ENCODE measurements at places on chromosomes 11 and 22. TPM values are rescaled to one million over a fixed set of nuclear protein-coding genes. Genes with fewer than 3 reads are reported as not detected.

GRCh38 chr11:1546536-1547466 is 25.3 kb downstream of the DUSP8 start:
- DNase-seq, result no peak

DNA sequence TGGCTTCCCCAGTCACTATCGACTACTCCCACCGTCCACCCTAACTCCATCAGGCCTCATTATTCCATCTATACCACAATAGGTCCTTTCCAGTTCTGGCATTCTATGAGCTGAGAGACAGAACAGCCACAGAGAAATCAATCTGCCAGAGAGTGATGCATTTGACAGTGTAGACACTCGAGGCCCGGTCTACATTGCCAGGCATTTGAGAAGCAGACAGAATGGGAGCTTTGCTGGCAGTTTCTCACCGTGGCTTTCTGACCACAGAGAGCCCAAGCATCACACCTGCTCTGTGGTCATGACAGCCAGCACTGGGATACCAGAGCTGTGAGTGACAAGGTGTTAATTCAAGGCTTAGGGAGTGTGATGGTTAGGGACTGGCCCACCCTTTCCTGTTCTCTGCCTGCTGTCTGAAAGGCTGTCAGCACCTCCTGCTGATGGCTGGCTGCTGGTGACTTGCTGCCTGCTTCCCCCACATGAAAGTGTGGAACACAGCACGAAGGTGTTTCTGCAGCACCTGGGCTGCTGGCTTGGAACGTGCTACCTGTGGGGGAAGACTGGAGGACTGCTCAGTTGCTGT is 137.8 kb downstream of the KIRREL3 start:
- no peak for DNase-seq

DNA sequence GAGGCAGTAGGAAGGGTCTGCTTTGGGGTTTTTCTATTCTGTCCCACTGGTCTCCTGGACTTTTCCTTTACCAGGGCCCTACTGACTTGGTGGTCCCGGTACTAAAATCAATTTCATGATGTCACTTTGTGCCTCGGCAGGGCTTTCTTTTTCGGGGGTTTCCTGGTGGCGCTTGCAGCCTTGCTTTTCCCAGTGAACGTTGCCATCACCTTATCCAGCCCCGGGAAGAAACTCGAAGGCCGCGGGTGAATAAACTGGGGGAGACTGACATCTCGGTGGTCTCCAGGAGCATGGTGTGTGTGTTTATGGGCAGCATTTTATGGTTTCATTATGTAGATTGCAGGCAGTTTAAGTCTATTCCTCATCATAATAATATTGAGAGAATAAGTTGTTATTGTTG is 84.4 kb downstream of the KCNQ1 start:
- no peak for DNase-seq

DNA sequence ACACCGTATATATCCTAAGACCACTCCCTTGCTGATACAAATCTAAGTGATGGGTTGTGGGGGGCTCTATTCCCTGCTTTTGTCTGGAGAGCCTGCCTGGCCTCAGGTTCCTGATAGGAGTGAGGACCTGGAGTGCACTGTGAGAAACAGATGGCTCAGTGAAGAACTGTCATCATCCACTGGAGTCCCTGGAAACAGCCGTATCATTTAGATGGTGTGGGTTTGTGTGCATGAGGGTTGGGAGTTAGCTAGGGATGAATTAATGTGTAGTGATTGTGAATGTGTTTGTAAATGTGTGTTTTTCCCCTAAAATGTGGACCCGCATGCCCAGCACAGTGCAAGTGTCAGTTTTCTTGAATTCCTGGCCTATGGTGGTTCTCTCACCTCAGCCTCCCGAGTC is 111.6 kb downstream of the CRYBB2 start:
- no peak for DNase-seq

The CCDC73 gene
- total RNA-seq, result not detected

DNA sequence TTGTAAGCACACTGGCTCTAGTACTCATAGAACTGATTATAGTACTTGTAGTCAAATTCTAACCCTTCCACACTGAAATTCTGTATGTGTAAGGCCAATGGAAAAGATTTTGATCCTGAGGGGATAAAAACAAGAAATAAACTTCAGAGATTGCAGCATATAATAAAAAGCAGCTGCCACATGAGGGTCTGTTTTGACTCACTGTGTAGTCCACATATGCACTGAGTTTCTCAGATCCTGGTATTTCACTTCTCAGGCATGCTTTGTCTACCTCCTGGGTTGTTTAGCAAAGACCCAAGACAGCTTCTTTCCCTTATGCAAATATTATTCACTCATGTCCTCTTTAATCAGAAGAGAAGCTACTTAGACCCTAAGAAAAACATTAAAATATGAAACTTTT is 71.1 kb upstream of the SLC5A12 start:
- no peak for DNase-seq

GRCh38 chr11:73312851-73313327 is 4.8 kb downstream of the ARHGEF17 start:
- DNase-seq, result no peak

GRCh38 chr11:75263944-75264349 is 23.4 kb downstream of the TPBGL start:
- DNase-seq, result no peak

The NF2 gene
- 26.6 TPM for total RNA-seq

- no peak for DNase-seq
Observed at GRCh38 chr11:14237444-14237961, 121.5 kb downstream of the RRAS2 start.

DNA sequence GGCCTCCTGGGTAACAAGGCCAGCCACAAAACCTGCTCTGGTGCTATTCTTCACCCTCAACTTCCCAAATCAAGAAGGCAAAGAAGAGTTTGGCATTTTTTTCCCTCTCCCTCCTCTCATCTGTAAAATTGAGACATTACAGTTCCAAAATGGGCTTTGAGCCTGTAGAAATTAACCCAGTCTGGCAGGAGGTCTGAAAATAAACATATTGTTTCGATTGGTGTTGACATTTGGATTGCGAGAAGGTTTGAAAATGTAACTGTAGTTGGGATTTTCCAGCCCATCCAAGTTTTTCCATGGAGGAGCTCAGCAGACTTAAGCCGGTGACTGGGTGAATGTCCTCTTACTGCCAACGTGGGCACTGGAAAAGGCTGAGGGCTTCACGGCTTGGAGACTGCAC is 35.0 kb upstream of the ALX4 start:
- DNase-seq, result no peak

DNA sequence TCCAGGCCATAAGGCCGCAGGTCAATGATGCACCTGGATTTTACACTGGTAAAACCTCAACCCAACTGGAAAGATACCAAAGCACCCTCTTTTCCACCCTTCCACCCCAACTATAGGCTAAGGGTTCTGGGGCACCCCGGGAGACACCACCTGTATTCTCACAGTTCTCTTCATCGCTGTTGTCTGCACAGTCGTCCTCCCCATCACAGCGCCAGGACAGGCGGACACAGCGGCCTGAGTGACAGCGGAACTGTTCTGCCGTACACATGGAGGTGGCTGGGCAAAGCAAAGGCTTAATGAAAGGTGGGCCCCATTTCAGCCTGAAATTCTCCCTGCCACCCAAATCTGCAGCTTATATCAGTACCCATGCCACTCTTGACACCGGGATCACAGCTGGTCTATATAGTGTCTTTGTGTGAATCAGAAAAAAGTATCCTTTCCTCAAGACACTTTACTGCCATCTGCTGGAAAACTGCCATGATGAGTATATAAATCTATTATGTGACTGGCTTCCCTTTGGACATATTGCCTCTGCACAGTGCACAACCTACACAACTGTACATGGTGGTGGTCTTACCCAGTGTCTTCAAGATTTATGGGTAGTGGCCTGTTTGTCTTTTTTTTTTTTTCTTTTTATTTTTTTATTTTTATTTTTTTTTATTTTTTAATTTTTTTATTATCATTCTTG is 21.5 kb downstream of the LRP4 start:
- no peak for DNase-seq

DNA sequence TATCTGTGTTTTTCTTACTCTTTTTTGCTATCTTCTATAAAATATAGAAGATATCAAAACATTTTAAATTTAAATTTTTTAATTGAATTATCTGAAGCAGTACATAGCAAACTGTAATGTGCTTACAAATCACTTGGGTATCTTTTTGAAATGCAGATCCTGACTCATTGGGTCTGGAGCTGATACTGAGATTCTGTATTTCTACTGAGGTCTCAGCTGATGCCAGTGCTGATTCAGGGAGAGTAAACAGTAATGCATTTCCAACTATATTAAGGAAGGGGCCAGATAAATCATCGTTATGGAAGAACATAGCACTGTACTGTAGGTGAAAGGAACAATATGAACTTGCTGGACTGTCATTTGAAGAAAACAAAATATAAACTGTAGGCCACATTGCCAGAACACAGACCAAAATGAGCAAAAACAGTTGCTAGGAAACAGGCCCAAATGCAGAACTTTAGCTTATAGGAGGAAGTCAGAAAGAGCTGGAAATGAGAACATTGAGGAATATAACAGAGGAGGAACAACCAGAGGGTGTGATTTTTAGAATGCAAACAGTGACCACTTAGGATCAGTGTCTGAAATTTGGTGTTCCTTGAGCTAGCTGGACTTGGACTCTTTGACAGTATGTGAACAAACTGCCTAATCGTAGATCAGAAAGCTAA is 3.3 kb downstream of the ARL14EP start:
- DNase-seq, result no peak

DNA sequence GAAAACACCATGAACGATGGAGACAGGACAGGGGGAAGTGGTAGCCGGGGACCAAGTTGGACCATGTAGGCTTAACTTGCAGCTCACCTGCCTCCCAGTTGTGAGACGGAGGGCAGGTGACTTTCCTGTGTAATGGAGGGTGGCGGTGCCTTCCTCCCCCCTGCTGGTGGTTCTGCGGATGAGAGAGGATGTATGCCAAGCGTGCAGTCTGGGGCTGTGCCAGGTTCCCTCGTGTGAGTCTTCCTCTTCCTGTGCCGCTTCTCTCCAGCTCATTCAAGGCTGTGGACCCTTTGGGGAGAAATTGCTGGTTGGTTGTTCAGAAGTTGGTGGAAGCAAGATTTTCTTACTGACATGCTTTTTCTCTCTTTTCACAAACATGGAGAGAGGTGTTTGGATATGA is 35.1 kb downstream of the MPPED1 start:
- DNase-seq, result no peak

The CLCF1 gene
- 10.5 TPM for total RNA-seq

GRCh38 chr11:111324277-111324720 is 26.0 kb downstream of the POU2AF3 start:
- DNase-seq, result no peak

The DTX4 gene
- 35.4 TPM for total RNA-seq

The IL17REL gene
- total RNA-seq, result not detected

DNA sequence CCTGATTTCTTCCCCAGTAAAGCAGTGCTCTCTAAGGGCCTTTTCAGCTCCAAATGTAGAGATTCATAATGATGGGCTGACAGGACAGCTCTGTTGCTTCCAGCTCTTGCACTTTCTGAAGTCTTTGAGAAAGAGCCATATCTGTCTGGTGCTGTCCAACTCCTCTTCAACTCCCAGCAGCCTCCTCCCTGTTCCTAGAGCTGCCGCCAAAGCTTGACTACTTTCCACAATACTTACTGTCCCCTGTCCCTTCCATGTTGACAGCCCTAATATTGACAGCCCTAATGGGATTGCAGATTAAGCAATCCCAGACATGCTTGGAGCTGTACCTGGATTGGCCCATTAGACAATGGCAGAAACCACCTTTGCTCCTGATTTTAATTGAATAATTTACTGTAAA is 29.6 kb downstream of the INSC start:
- DNase-seq, result no peak

The PI4KA gene
- 80.5 TPM for total RNA-seq

DNA sequence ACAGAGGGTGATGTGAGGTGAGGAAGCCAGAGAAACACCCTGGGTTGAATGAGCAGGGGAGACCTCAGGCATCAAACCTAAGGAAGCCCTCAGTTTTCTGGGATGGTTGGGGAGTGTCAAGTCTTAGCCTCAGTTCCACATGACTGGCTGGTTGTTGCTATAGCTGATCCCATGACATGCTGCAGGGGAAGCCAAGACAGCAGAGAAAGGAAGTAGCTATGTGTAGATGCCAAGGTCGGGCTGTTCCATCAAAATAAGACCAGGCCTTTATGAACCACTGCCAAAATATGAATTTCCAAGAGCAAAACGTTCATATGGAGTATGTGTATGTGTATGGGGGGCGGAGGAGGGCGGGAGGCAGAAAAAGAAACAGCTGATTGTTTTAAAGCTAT is 11.6 kb downstream of the CD59 start:
- no peak for DNase-seq

- DNase-seq, result no peak
Observed at GRCh38 chr22:47736186-47737034, 974.0 kb downstream of the TBC1D22A start.

- no peak for DNase-seq
Observed at GRCh38 chr22:34814260-34815025, 251.5 kb upstream of the ISX start.

GRCh38 chr22:46739094-46739870 is 1.2 kb upstream of the CERK start:
- DNase-seq, result no peak

DNA sequence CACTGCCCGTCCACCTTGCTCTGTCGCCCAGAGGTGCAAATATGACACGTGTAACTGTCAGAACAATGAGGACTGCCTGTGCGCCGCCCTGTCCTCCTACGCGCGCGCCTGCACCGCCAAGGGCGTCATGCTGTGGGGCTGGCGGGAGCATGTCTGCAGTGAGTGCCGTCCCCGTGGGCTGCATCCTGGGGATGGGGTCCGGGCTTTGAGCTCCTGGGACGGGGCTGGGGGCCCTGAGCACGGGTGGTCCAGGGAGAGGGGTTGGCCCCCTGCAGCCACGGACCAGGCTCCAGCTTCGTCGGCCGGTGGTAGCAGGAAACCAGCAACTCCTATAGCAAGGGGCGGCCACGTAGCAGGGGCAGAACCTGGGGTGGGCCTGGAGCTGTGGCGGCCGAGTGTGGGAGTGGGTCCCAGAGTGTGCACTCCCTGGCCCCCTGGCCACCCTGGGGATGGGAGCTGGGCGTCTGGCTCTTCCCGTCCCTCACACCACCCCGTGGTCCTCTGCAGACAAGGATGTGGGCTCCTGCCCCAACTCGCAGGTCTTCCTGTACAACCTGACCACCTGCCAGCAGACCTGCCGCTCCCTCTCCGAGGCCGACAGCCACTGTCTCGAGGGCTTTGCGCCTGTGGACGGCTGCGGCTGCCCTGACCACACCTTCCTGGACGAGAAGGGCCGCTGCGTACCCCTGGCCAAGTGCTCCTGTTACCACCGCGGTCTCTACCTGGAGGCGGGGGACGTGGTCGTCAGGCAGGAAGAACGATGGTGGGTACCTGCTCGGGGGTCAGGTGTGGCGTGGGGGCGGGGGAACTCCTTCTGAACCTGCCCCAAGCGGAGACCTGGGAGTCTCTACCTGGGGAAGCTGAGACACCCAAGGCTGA is 10.1 kb downstream of the MUC2 start:
- no peak for DNase-seq

DNA sequence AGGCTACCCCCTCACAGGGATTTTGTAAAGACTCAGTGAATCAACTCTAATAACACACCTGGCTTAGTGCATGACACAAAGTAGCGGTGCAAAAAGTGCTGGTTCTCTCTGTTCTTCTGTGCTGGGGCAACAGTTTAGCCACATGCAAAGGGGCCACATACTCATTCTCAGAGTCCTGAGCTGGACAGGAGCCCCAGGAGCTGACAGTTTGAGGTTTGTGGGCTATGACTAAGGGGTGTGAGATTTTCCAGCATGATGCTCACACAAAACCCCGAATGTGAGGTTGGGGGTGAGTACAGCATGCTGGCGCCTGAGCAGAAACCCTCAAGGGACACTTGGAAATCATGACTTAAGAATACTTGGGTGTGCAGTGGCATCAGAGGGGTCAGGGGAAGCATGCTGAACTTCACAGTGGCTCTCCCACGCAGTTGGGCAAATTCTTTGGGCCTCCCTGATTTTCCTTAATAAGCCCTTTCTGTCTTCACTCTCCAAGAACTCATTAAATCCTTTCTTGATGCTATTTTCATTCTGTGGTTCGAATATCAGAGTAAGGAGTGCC is 31.0 kb downstream of the TMPRSS5 start:
- DNase-seq, result no peak

All from omental fat pad (tissue), 4 donors.